ENCODE measurements at places on chromosomes 5 and 9.

DNA sequence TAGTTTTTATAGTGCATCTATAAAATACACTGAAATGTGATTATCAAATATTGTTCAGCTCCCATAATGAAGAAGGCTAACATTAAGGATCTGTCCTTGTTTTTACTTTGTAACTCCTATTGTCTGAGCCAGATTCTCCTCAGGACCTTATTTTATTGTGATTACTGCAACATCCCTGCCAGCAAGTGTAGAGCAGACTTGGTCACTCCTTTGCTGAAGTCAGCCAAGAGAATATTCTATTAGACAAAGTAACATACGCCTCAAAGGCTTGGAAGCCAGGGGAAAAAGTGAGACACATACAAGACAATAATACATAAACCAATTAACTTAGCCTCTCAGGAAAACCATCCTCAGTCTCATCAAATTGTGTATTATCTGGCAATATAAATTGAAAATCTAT, 269.6 kb downstream of the ARL15 start:
- no peak for DNase-seq

DNA sequence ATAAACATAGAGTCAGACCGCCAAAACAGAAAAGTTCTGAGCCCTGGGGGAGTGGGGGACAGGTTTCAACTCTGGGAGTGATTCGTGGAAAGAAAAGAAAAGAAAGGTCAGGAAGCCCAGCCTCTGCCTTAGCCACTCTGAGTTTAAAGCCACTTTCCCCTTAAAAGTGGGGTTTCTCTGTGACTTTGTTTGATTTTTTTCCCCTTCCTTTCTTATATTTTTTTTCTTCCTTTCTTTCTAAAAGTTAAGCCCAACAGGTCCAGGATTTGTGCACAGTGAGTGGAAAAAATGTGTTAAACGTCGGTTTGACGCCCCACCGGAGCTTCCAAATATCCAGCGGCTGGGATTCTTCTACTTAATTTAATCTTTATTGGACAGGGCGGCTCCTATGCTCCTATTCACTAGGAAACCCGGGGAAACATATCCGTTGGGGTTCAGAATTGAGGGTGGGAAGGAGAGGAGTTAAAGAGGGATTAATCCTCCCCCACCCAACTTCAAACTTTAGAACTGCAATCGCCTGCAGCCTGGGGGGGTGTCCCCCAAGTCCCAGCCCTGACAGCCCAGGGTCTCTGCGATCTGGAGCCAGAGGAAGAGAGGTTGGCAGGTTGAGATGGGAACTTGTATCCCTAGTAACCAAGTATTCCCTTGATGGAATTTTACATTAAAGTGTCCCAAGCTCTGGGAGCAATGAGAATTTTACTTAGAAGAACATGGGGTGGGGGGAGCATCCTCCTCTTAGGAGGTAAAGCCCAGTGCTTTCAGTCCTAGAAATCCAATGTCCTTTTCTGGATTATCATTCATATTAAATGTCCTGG, 6.3 kb downstream of the NR2F1-AS1 start:
- DNase-seq: no peak

GRCh38 chr5:177189416-177189815, 55.8 kb downstream of the NSD1 start:
- DNase-seq: no peak

GRCh38 chr5:122943050-122943698, 93.4 kb downstream of the PPIC start:
- DNase-seq: no peak

DNA sequence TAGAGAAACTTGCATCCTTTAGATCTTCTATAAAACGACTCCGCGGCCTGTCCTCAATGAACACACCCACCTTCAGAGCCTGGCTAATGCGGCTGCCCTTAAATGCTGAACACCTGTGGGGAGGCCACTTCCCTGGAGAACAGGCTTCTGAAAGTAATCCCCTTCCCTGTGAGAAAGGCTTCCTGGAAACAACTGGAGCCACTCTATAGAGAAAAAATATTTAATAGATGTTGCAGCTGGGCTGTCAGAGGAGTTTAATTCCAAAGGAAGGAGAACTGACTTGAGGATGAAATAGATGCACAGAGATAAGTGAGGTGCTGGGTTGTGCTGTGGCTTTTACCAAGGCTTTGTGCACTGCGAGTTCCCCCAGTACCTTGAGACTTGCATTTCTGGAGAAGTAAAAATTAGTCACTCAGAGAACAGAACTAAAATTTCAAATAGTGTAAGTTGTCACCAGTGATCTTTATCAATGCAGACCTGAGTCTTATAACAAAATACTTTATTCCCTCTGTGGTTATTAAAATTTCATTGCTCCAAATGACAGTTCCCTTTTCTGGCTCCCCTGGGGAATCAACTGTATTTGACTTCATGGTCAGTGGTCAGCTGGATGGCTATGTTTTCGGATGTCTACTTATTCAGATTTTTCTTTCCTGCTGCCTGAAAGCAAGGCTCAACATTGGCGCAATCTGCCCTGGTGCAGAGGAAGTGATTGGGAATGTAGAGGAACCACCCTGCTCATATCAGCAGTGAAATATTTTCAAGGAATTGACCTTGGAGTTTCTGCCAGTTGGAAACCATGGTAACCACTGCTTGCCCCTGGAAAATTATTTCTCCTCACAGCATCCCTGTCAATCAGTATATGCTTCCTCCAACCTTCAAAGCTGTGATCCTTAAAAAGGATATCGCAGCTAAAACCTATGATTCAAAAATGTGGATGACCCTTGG, 238.8 kb downstream of the SMARCA2 start:
- DNase-seq: no peak

GRCh38 chr9:23590276-23591000, 235.6 kb downstream of the ELAVL2 start:
- DNase-seq: no peak

- no peak for DNase-seq
Observed at GRCh38 chr5:168312606-168313295, 21.3 kb downstream of the WWC1 start.

Measured in GM19239 (cell line).